Stimulated activated CD4-positive, alpha-beta T cell treated with anti-CD3 and anti-CD28 coated beads, Interleukin-4, amount 100 ng/mL, for 4 hours (primary cell): ENCODE measurements at places on chromosomes 16 and 17.

GRCh38 chr16:88705076-88705684 lies 1.0 kb downstream of the RNF166 start:
- DNase-seq = no peak

- no peak for DNase-seq
Measured at GRCh38 chr17:12242345-12242954, 221.8 kb downstream of the MAP2K4 start.

GRCh38 chr17:49508061-49508865 lies 13.2 kb downstream of the NGFR start:
- DNase-seq = no peak

DNA sequence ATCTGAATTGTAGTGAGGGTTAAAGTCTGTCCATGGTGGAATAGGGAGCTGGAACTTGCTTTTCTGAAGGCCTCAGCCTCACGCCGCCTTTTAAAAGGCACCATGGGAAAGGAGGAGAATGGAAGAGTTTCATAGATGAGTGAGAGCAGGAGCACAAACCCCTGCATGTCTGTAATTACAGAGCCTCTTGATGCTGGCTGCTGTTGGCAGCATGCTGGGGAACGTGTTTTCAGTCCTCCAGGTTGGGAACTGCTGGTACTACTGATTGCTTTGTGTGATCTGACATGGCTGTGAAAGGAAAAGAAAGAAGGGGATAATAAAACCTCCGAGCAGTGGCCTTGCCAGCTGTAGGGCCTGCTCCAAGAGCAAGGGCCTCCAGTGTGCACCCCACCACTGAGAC lies 16.8 kb upstream of the DYNLL2 start:
- DNase-seq = no peak

GRCh38 chr17:75147878-75148546 lies 6.3 kb downstream of the JPT1 start:
- no peak for DNase-seq
